Kidney glomerular epithelial cell (primary cell): ENCODE measurements at places on chromosomes 5 and 9.

DNA sequence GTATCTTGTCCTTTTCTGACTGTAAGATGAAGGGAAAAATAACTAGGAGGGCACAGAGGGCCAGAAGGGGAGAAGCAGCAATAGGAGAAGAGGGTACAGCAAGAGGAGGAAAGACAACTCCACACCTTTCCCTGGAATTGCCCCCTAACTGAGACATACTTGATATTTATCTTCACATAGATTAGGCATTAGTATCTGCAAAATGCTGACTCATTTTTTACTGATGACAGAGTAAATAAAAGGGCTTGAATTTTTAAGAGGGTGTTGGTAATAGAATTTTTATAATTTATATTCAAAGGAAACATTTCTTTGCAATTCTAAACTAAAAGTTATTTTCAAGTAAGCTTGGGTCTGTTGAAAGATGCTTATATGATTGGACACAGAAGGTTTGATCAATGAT is 86.8 kb upstream of the PRRC1 start:
- DNase-seq, result no peak

GRCh38 chr5:158203261-158203660 is 344.3 kb upstream of the CLINT1 start:
- no peak for DNase-seq

GRCh38 chr9:100725371-100725770 is 147.5 kb downstream of the CAVIN4 start:
- DNase-seq, result no peak

DNA sequence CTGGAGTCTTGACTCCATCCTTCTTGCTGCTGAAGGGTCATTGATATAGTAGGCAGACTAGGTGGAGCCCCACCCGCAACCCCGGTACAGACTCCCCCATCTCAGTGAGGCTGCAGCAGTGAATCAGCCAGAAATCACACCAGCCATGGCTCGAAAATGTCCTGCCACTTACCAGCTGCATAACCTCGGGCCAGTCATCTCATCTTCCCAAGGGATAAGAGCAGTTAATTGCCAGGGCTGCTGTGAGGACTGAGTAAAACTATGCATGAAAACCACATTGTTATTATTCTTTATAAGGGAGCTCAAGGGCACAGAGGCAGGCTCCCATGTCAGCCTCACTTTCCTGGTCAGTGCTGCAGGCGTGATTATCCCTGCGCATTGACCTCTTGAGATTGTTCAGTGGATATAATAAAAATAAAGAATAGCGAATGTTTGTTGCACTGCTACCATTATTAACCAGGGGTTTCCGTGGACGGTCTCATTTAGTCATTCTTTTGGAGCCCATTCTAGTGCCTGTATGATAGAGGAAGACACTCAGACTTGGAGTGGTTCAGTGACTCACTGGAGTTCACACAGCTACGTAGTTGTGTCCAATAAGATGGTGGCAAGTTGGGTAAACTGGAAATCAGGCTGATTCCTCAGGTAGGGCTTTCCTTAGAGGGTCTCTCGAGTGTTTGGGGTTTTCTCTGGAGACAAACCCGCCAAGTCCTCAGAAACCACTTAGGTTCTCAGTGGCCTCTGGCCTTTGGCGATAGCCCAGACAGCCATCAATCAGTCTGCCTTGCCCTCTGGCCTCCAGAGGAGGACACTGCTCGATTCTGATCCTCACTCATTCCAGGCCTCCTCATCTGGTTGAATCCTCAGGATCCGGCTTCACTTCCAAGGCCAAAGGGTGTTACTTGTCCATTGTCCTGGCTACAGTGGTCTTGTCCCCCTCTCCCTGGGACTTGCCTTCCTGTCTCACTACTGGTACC is 39.9 kb downstream of the COL15A1 start:
- no peak for DNase-seq

DNA sequence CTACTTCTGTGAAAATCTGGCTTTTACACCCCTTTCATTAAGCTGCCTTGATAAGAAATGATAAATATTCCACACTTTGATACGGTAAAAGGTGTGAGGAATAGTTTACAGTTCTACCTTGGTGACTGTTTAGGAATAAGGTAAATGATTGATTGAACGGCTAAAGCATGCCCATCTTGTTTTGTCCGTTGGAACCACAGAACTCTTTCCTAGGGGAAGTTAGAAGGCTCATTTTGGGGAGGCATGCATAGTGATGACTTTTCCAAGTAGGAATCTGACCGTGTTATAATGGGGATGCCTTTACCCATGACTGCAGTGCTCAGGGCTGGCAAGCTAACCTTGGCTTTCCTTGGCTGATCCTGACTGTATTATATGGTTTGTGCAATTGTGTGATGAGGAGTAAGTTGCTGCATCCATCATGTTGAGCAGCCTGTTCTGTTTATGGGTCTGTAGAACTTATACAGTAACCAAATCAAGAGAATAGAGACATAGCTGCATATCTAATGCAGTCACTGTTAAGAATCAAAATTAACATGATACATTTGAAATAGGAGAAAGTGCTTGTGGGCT is 24.5 kb downstream of the PCSK5 start:
- DNase-seq, result peak; percentile 43
